ENCODE measurements at places on chromosomes 4 and X. TPM values are rescaled to one million over a fixed set of nuclear protein-coding genes. Genes with fewer than 3 reads are reported as not detected.
A peak's percentile ranks its signal among the peaks of the same experiment; 100 is the strongest.

DNA sequence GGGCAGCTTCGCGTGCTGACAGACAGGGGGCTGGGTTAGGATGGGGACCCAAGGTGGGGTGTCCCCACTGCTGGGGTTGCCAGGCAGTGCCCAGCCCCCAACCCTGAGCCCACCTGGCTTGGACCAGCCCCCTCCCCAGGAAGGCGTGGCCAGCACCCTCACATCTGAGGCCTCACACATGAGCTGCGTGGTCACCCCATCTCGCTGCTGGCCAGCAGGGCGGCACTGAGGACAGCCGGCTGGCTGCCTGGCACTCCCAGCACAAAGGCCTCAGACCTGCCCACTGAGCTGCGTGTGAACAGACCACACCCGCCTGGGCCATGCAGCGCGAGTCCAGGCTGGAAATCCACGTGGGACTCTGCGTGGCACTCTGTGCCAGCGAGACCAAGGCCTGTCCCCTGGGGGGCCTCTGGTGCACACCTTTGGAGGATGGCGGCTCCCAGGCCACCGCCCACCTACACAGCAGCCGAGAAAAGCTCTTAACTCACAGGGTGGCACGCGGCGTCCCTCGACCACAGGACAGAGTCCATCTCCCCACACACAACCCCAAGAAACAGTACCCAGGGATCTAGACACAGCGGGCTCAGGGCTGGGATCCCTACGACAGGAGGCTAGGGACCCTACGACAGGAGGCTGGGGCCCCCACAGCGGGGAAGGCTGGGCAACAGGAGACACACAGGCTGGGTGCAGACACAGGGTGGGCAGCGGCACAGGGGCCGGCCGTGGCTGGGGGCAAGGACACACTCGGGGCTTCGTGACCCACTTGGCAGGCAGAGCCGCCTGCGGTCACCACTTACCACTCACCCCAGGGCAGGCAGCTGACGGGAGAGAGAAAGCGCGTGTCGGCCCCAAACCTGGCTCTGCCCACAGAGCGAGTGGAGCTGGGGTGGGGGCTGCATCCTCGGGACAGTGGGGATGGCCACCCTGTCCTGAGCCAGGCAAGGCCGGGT lies 9.8 kb downstream of the DGKQ start:
- no peak for DNase-seq

DNA sequence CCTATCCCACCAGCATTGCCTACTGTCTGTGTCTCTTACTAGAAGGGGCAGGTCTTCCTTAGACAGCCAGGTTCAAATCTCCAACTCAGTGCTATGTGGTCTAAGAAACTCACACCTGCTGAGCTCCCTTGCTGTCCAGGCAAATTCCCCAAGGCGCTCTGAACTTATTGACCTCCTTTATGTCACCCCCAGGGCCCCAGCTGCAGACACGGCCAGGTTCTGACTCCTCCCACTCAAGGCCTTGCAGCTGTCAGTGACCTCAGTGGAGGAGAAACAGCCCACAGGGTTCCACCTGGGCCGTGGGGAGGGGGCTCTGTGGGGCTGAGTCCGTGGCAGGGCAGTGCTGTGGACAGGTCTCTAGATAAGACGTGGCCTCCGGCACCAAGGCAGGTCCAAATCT lies 42.1 kb upstream of the PSAPL1 start:
- DNase-seq = no peak

GRCh38 chr4:76879731-76880364 lies 18.1 kb downstream of the SOWAHB start:
- no peak for DNase-seq

DNA sequence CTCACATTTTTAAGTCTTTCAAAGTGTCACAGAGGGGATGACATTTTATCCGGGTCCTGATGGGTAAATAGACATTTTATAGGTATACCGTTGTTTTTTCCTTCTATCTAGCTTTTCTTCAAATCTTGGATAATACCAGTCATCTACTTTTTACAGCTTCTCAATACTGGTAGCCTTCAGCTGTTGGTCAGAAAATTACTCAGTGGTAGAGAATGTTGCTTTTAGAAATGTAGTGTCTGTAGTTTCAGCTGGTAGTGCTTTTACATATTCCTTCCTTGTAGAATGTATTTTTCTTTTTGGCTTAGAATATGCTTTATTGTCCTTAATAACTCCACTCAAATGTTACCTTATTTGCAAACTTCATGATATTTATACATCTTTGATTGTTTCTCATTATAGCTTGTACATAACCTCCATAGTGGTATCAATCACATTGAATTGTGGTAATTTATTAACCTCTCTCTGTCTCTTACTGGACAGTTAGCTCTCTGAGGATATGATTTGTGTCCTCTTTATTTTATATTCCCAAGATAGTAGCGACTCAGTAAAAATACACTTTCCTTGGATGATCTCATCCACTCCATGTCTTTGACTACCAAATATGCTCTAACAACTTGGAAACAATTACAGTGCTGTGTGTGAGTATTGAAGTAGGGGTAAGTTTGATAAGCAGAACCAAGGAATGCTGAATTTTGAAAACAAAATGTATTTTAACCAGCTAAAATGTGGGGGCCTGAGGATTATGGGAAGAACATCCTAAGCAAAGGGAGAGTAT lies 53.8 kb downstream of the RAP1GDS1 start:
- no peak for DNase-seq

DNA sequence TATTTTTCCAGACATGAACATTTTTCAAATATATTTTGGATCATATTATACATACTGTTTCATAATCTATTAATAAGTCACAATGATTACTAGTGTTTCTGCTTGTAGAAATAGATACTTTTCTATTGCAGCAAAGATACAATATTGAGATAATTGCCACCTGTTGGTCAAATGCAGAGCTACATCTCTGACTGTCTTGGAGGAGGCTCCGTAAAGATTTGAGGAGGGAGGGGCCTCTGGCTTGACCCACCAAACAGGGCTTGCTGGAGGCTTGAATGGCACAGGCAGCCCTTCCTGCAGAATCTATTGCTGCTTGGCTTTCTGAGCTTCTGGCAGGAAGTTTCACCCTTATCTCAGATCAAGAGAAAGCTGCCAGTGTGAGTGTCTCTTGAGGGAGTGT lies 99.3 kb upstream of the ARMCX2 start:
- peak; percentile 29 for DNase-seq

GRCh38 chr4:17810260-17811077 lies at the start of the genes DCAF16 and NCAPG:
TSS of gene DCAF16 (minus strand) at chr4:17810757. CDS start at chr4:17804141, 6,616 bp downstream.
TSS of gene NCAPG (plus strand) at chr4:17810979. CDS start at chr4:17811078, 99 bp downstream.
- peak; percentile 99 for DNase-seq

- DNase-seq = no peak
These were observed 4.1 kb downstream of the RHOXF1 start for GRCh38 chrX:120111611-120112010.

- DNase-seq = no peak
These were observed 35.2 kb downstream of the DTHD1 start for GRCh38 chr4:36316607-36317006.

- no peak for DNase-seq
These were observed 385.3 kb downstream of the ARHGAP24 start for GRCh38 chr4:85860066-85860740.

DNA sequence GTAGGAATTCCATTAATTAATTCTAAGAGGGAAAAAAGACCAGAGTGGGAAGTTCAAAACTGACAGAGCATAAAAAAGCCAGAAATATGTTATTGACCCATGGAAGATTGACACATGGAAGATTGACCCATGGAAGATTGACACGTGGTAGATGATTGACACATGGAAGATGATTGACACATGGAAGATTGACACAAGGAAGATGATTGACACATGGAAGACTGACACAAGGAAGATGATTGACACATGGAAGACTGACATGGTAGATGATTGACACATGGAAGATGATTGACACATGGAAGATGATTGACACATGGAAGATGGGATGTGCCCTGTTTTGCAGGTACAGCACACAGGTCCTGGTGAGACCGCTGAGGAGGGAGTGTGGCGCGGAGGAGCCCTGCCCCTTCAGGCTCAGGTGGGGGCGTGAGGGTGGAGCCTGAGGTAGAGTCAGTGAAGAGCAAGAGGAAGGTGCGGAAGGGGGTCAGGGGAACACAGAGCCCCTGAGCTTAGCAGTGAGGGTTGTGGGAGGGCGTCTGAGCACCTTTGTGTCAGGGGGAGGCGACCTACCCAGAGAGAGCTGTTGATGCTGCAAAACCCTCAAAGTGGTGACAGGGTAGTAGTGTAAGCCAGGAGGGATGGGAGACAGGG lies 15.8 kb upstream of the PDE6B start:
- DNase-seq = no peak

DNA sequence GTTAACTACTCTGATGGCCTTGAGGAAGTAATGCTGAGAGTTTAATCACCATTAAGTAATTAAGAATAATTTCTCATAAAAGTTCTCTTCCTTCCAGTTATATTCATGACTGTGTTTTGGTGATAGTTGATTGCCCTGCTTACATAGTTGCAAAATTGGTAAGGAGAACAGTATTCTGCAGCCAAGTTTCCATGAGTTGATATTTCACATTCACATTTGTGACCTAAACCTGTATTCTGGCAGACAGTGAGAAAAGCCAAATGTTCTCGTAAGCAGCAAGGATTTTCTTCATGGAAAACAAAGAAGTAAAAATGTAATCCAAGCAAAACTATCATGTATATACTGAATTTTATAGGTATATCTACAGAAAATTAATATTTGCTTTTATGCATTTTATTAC lies 187.8 kb upstream of the NUDT6 start:
- no peak for DNase-seq

DNA sequence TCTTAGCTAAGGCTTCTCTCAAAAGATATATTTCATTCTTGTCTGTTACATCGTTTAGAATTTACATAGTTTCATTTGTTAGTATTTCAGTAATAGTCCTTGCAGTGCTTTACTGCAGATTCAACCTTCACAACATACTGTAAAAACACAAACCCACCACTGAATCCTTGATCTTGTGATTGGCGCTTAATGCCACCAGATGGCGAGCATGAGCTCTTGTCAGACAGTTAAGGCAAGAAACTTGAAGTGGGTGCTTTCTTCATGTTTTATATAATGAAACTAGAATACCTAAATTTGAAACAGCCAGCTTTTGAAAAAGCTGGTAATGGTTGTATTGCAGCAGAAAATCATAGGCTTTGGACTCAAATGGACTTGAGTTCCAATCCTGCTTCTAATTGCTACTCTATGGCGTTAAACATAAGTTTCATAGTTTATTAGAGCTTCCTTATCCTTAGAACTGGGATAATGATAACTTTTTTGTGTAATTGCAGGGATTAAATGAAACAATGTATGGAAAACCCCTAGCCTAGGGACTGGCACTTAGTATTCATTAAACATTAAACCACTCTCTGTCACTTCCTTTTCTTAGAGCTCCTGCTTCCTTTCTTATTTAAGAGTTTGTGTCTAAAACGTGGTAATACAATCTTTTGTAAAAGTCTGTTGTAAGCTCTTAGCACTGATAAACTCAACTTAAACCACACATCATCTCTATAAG lies 95.1 kb downstream of the USP9X start:
- peak; percentile 57 for DNase-seq

PQBP1 gene
- total RNA-seq = 77.6 TPM

FRG1 gene
- total RNA-seq = 61.2 TPM

TIGD2 gene
- total RNA-seq = 6.4 TPM

FGFRL1 gene
- total RNA-seq = 10.6 TPM

FGB gene
- not detected for total RNA-seq

ADAMTS3 gene
- total RNA-seq = not detected

SPANXN4 gene
- total RNA-seq = not detected

GDPD2 gene
- 0.22 TPM for total RNA-seq

CXCL3 gene
- not detected for total RNA-seq

SH3D19 gene
- total RNA-seq = not detected

CFAP47 gene
- not detected for total RNA-seq

NUDT10 gene
- total RNA-seq = 0.15 TPM

WNK3 gene
- 0.15 TPM for total RNA-seq

ADGRG4 gene
- total RNA-seq = not detected

HS3ST1 gene
- not detected for total RNA-seq
